Left renal cortex interstitium (tissue), 4 donors: ENCODE measurements at places on chromosomes 2 and 18.

DNA sequence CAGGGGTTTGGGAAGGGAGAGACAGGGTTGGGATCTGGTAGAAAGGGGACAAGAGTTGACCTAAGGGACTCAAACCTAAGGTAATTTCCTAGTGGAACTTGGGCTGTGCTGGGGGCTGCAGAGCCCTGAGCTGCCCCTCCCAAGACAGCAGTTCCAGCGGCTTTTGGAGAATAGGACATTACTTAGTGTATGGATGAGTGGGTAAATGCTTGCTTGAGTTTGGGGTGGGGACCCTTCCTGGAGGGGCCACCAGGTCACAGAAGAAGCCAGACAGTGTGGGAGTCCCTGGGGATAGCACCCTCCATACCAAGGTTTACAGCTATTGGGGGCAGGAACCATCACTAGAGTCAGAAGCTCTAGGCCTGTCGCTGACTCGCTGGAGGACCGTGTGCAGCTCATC, 111.5 kb downstream of the CAPN13 start:
- no peak for DNase-seq

- DNase-seq = no peak
Measured at GRCh38 chr2:69026691-69027459, 13.9 kb downstream of the ANTXR1 start.

DNA sequence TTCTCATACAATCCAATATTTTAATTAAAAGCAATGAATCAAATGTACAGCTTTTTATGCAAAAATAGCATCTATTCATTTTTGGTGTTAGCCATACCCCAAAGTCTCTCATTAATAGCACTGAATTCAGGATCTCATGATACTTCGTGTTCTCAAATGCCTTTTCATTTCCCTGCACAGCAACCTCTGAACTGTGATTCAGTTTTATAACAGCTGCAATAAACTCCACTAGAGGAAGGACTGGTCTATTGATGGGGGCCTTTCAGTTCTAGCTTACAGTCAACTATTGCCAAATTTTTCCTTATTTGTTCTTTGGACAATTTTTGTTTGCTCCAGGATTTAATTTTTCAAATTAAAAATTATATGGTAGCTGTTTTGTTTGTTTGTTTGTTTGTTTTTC, 4.8 kb upstream of the TMEM87B start:
- DNase-seq = no peak

DNA sequence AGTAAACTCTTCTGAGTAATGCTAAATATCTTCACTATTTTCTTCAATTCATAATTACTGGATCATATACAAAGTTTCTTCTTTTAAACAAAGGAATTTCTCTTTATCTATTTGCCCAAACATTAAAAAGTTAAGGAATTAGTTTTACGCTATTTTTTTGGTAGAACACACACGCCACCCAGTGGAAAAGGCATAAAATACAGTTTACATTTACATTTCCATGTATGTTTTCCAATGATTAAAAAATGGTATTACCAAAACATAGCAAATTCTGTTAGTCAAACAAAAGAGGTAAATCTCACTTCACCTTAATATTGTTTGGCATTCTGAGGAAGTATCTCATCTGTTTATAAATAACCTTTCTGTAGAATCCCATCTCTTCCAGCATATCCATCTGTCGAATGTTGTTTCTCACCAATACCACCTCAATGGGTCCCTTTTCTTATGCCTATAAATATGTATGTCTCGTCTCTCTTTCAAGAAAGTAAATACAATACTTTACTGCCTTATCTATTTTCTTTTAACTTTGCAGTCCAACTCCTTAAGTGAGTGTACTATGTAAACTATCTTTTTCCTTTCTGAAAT, 7.2 kb downstream of the BOLL start:
- DNase-seq = peak; percentile 27

GRCh38 chr18:48402953-48403352, 6.2 kb downstream of the ZBTB7C start:
- no peak for DNase-seq

- DNase-seq = no peak
Measured at GRCh38 chr2:84160453-84160852, 298.6 kb downstream of the SUCLG1 start.

DNA sequence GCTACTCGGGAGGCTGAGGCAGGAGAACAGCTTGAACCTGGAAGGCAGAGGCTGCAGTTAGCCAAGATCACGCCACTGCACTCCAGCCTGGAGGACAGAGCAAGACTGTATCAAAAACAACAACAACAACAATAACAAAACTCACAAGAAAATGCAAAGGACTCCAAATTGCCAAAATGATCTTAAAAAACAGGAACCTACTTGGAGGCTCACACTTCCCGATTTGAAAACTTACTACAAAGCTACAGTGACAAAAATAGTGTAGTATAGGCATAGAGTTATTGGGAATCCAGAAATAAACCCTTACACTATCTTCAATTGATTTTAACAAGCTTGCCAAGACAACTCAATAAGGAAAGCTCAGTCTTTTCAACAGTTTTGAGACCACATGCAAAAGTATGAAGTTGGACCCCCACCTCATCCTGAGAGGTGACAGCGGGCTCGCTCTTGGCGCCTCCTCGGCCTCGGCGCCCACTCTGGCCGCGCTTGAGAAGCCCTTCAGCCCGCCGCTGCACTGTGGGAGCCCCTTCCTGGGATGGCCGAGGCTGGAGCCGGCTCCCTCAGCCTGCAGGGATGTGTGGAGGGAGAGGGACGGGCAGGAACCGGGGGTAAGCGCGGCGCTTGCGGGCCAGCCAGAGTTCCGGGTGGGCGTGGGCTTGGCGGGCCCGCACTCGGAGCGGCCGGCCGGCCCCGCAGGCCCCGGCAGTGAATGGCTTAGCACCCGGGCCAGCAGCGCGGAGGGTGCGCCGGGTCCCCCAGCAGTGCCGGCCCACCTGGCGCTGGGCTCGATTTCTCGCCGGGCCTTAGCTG, 18.3 kb upstream of the ACVR2A start:
- no peak for DNase-seq

DNA sequence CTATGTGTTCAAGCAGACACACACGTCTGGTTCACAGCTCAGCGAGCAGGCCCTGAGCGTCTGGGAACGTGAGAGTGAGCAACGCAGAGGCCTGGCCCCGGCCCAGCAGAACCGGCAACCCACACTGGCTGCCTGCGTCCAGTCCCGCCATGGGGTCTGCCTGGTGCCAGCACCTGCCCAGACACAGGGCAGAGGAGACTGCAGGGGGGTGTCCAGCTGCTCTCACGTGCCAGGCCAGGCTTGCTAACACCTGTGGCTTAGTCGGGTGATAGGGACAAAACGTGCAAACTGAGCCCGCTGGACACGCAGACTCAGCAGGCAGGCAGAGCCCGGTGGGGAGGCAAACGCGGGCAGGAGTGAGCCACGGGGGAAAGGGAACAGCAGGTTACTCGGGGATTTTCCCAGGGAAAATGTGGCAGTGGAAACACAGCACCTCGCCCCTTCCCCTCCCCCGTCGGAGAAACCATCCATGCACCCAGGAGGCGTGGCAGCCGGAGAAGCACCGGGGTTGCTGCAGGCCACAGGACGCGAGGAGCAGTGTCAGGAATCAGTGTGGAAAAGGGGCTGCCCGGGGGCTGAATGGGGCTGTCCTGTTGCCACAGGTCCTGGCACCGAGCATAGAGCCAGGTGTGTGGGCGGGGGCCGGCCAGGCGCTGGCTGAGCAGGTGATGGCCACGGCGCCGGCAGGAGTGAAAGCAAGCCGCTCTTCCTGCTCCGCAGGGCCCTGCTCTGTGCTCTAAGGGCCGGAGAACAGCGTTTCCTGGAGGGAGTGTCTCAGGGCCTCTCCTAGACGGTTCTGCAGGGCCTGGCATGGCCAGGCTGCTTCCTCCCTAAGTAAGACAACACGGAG, 154.7 kb downstream of the HDAC4 start:
- no peak for DNase-seq

GRCh38 chr18:72799106-72799505, 68.7 kb downstream of the NETO1 start:
- no peak for DNase-seq

DNA sequence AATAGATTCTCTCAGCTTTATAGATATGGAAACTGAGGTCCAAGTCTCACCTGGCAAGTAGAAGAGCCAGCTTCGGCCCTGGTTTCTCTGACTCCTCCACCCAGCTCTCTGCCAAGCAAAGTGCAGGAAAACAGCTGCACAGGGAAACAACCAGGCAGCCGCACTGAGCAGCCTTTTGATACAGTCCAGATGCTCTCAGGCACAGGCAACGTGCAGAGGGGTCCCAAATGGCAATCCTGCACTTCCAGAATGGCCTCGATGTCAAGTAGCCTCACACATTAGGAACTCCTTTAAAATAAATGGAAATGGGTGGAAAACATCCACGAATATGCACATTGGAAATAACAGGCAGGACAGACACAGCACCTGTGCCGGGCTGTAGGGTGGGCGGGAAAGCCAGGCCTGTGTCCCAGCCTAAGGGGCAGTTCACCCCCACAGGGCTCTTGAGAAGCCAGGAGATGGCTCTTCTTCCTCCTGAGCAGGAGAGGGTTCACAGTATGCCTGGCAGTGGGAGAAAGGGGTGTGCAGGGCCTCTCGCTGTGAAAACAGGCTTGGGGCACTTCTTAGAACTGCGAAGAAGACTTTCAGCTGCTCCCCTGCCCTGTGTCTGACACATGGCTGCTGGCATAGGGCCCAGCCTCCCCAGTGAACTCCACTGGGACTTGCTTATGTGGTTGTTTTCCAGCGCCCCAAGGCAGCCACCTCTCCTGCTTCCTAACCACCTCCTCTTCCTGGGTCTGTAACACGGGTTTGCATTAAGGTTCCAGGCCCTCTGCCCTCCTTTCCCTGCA, 63.9 kb upstream of the TUBA3E start:
- DNase-seq = no peak

- DNase-seq = no peak
Measured at GRCh38 chr2:48668992-48669391, 51.3 kb downstream of the GTF2A1L start.

DNA sequence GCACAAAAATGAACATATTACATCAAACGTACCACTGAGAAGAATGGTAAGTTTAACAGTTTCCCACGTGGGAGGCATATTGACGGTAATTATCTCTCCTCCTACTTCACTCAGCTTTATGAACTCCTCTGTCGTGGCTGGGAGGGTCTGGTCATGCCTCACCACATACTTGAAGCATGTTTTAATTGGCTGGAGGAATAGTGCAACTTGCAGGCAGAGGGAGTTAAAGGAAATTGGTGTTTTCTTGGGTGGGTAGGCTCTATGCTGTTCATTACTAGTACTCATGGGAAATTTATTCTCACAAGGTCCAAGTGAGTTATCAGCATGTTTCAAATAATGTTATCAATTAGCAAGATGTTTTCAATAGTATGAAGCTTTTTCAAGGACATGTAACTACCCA, 767.0 kb downstream of the PLCL1 start:
- no peak for DNase-seq

DNA sequence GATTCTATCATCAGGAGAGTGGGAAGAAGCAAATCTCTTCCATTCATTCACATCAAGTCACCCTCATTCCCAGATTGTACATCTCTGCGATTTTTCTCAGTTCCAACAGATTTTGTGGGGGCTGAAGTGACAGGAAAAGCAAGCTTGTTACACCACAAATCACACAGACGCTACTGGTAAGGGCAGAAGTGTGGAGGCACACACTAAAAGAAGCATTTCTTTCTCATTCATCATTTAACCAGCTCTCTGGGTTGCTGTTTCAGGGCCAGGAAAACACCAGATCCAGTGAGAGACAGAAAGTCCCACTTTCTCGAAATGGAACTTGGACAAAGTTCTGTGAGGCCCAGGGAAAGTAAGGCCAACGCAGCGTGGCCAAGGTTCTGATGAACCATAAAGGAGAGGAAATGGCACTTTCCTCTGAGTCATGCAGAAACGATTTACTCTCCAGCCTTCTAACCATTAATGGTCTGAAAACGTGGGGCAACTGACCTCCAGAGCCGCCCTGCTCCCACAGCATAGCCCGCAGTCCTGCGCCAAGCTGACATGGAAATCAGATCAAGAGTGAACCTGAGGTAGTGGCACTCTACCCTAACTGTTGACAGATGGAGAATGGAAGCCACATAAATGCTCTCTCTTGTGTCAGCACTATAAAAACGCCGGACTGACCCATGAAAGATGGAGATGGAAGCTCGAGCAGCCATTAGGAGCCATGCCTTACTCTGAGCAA, 191.0 kb downstream of the C1D start:
- DNase-seq = no peak

DNA sequence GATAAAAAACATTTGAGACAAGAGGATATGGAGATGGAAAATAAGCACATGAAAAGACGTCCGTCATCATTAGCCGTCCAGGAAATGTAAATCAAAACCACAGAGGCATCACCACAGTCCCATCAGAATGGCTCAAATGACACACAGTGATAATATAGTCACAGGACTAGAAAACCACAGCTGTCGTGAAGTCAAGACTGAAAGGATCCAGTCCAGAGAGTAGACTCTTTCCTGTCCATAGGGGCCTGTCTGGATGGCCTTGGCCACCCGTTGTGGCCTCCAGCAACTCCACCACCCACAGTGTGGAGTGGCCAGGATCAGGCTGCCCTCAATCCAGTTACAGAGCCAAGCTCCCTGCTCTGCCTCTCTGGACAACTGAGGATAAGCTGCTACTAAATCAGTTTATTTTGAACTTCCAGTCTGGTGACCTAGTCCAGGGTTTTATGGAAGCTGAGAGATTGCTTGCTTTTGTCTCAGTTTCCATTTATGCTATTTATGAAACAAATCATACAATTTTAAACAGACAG, 60.4 kb downstream of the RHOB start:
- DNase-seq = no peak

DNA sequence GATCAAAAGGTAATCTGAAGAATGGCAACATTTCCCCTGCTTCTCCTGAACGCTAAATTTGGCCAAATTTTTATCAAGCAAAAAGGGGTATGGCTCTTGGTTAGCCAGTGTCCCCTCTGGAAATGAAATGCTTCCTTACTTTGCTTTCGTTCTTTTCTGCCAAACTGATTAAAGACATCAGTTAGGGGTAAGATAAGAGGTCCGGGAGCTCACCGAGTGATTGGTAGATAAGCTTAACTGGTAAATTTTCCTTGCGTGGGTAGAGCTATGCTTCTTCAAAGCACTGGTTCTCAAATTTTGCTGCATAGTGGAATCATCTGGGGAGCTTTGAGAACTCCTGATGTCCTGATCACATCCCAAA, 62.7 kb upstream of the MAPRE2 start:
- DNase-seq = no peak

- DNase-seq = no peak
Measured at GRCh38 chr2:213157242-213157641, 5.8 kb upstream of the IKZF2 start.

- DNase-seq = no peak
Measured at GRCh38 chr2:136375017-136375901, 257.3 kb upstream of the CXCR4 start.

DNA sequence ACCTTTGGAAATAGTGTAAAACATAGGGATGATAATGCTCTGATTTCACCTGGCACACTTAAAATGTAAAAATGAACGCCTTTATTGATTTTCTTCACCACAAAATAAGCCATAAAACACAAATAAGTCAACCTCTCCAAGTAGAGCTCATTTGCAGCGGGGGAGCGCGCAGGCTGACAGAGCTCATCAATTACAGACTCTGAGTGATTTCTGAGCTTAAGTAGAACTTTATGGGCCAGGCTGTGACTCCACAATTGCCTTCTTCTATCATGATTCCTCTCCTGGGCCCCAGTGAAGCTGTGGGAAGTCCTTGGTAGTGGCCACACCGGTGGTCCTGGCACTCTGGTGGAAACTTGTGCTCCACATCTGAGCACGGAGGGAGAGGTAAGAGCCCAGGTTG, 789.0 kb upstream of the RAB6C start:
- DNase-seq = peak; percentile 10

GRCh38 chr2:215597577-215597976, 161.7 kb upstream of the FN1 start:
- DNase-seq = no peak

- no peak for DNase-seq
Measured at GRCh38 chr2:228600265-228600664, 418.8 kb upstream of the SPHKAP start.

- DNase-seq = no peak
Measured at GRCh38 chr2:219344751-219345430, 12.3 kb upstream of the RESP18 start.
